ENCODE measurements at places on chromosomes 13 and 19.

GRCh38 chr13:77389625-77390000 is 62.7 kb upstream of the MYCBP2 start:
- no peak for DNase-seq

GRCh38 chr13:71866335-71867130 is 471 bp downstream of the DACH1 start:
- peak; percentile 27 for DNase-seq

GRCh38 chr13:26222520-26223046 is 469 bp upstream of the RNF6 start:
- no peak for DNase-seq

DNA sequence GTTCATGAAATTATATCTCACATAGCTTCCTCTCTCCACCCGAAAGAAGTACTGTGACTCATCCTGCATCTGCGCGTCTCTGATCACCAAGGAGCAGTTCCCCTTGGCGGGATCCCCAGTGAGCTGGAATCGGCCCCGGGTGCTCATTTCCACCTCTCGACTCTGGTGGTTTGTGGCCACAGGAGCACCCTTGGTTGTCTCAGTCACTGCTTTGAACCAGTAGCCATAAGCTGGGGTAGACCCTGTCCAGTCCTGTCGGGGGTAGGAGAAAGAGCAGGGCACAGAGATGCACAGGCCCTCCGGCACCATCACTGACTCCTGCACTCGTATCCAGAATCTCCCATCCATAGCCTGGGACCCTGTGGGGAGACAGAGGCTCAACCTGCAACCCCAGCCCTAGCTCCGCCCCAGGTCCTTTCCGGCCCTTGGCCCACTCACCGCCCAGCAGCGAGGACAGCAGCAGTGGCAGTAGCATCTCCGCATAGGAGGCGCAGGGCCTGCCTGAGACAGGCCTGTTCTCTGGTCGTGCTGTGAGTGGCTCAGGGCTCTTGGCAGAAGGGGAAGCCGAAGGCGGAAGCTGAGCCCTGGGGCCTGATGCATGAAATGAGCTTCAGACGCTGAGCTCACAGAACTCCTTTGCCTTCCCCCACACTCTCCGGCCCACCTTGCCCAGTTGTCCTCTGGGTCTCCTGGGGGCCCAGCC is at the start of gene SIGLEC10:
Gene SIGLEC10, minus strand, starts transcription at position 536 of the 703 bp plus-strand sequence. Its CDS starts 61 bp downstream, at position 475.
- no peak for DNase-seq

- no peak for DNase-seq
Observed at GRCh38 chr19:40639638-40639982, 38.4 kb downstream of the LTBP4 start.

DNA sequence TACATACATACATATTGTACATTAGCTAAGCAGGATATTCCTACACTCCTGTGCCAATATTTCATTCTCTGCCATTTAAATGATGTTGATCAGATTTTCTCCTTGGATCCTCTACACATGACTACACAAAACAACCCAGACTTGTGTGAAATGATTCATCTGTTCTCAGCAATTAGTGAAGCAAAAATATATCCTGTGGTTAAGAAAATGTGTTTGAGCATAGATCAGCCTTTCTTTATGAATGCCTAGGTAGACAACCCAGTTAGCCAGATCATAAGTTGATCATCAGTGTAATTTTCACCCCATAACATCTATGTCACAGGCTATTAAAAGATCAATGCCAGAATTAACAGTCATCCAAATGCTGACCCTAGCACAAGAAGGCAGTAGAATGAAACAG is 275.2 kb upstream of the EDNRB start:
- no peak for DNase-seq

- no peak for DNase-seq
Observed at GRCh38 chr19:45526143-45526542, 18.9 kb downstream of the VASP start.

- DNase-seq, result no peak
Observed at GRCh38 chr19:43606569-43607229, 5.2 kb upstream of the SRRM5 start.

- DNase-seq, result no peak
Observed at GRCh38 chr19:29450812-29451211, 75.0 kb upstream of the VSTM2B start.

GRCh38 chr19:47507012-47507411 is 7.9 kb downstream of the NAPA start:
- DNase-seq, result no peak

- no peak for DNase-seq
Observed at GRCh38 chr13:97880311-97880675, 73.2 kb upstream of the IPO5 start.

DNA sequence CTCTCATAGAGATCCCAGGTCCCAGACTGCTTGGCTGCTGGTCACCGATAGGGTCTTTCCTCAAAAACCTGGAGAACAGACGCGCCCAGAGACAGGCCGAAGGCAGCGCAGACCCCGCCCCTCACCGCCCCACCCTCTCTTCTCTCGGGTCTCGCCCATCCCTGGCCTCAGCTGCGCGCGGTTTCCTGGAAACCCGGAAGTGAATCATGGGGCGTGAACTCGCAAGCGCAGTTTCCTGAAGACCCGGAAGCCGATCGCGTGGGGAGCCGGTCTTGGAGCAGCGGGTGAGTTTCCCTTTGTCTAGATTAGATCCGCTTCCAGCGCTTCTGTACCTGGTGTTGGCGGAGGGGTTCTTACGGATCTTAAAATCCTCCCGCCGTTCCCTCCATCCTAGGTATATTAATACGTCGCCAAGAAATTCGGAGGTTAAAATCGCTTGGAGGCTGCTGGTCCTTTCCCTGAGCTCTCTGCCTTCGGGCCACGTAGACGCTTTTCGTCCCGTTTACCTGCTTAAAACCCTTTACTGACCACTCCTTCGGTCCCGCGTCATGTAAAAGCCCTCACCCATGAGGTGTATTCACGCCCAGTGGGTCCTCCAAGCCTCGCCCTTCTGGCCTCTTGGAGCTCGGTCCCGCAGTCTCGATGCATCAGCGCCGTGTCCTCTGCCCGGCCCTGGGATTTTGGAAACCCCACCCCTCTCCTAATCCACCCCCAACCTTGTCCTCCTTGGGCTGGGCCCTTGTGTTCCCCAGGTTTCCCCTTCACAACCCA is at the start of gene ZNF578:
Gene ZNF578, plus strand, starts transcription at position 230 of the 771 bp plus-strand sequence. CDS start 48,293 bp downstream, outside the sequence.
- peak; percentile 82 for DNase-seq

DNA sequence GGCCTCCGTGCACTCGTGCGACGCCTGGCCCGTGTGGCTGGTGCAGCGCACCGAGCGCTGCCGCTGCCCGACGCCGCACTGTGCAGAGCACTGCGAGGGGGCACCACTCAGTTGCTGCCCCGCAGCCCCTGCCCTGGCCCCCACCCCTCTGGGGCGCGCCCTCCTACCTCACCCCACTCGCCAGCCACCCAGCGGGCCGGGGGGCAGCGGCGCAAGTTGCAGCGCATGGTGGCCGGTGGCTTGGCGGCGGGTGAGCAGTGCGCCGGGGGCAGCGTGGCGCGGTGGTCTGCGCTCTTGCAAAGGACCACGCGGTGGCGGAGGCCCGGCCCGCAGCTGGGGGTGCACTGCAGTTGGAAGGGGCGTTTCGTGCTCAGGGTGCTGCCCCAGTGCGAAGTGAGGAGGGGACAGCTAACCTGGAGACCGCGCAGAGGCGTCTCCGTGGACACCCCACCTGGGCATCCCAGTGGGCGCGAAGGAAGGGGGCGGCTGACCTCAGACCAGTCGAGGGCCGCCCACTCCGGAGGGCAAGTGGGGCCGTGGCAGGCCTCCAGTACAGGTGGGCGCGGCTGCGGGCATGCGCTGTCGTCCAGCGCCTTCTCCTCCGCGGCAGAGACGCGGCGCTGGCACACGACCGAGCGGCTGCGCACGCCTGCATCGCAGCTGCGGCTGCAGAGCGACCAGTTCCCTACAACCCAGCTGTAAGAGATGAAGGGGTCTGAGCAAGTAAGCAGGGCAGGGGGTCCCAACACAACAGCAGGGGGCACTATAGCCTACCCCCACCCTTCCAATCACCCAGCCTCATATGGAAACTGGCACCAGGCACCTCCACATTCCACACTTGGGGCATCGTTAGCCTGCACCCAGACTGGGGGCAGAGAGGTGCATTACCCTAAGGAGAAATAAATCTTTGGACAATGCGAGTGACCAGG is 8.0 kb upstream of the MYO1F start:
- no peak for DNase-seq

GRCh38 chr13:48220981-48221685 is 11.9 kb upstream of the ITM2B start:
- peak; percentile 15 for DNase-seq

- no peak for DNase-seq
Observed at GRCh38 chr19:42435316-42435715, 7.4 kb downstream of the CXCL17 start.

DNA sequence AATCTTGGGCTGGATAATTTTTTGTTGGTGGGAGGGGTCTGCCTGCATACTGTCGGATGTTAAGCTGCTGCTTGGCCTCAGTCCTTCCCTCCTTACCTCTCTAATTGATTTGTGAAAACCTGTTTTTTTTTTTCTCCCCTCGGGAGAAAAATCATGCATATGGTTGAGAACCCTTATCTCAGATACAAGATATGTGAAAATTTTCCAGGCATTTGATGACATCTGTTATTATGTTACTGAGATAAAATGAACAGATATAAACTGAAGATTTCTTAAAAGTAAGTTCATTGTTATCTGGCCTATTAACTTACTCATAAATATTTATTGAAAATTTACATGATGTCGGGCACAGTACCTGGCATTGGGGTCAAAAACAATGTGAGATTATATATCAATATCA is 1375.7 kb downstream of the PCDH9 start:
- no peak for DNase-seq

DNA sequence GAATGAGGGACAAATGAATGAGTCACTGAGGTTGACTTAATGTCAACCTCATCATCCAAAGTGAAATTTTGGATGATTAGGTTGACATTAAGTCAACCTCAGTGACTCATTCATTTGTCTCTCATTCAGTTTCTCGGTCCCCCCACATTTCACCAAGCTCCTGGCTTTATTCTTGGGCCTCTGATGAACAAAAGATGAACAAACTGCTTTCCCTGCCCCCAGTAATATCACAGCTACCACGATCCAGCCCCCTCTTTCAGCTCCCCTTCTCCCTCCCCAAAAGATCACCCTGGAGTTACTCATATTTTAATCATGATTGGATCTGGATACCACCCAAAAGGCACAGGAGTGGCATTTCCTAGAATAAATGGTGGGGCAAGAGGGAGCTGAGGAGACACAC is 10.8 kb downstream of the CEACAM18 start:
- no peak for DNase-seq

DNA sequence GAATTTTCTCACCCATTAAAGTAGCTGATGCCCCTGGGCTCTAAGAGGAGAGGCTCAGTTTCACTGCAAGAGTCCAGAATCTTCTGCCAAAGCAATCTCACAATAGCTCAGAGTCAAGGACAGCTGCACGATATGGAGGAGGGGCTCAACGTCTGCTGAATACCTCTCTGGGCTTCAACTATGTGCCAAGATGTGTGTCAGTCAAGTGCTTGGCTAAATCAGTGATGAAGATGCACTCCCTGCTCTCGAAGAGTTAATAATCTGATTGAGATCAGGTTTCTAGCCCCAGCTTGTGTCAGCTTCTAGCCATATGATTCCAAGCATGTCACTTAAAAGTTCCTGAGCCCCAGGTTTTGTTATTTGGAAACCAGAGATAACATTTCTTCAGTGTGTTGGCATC is 46.8 kb downstream of the KLF12 start:
- DNase-seq, result no peak

DNA sequence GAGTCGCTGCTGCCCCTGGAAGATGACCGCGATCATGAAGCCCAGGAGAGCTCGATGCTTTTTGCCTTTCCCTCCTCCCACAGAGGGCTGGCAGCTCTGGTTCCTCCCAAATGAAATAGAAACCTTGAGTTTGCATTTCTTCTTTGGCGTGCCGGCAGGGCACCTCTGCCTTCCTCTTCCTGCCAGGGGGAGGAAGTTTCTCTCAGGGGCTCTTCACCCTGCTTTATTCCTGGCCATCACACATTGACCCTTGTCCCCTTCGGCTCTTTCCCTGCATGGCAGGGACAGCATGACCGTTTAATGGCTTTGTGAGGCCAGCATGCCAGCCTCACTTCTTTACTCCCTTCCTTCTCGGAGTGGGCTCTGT is 47.9 kb downstream of the ACTN4 start:
- DNase-seq, result no peak

DNA sequence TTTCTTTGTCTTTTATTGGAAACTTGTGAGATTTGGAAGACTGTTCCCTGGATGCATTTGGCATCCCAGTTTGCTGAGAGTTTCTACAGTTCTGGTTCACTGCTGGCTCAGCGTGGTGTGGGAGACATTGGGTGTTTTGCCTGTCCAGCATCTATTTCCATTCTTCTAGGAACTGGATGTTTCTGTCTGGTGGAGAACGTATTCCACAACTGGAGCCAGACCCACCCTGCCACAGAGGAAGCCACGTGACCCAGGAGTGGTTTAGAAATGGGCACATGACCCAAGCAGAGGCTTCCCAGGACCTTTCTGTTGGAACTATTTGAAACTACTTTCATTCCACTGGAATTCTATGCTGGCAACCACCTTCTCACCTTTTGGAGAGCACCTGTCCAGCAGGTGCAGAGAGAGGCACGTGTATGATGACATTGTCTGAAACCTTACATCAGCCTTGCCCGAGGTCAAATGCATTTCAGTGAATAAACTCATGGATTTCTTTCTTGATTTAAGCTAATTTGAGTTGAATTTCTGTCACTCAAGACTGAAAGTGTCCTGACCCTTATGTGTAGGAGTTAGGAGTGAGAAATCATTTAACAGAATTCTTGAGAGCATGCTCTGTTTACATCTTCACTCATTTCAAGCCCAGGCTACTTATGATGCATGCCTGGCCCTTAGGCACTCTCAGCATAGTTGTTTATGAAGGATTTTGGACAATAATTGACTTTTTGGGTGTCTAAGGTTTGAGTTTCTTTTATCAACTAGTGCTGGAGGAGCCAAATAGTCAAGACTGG is 121.8 kb downstream of the AKAP11 start:
- peak; percentile 40 for DNase-seq

- peak; percentile 50 for DNase-seq
Observed at GRCh38 chr19:5321851-5322681, 18.5 kb downstream of the PTPRS start.

DNA sequence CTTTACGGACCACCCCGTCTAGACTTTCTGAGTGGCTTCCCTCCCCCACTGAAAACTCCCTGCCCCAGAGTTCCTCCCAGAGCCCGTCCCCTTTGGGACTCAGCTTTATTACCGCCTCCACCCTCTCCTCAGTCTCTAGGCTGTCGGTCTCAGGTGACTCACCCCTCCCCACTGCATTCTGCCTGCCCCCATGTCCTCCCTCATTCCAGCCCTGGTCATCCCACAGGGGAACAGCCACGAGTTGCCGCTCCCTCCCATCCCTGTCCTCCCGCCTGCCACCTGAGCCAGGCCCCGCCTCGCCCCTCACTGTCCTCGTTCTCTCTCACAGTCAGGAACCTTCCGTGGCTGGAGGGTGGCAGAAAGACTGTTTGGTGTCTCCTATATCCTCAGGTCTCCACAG is 57.3 kb downstream of the SMARCA4 start:
- no peak for DNase-seq

- no peak for DNase-seq
Observed at GRCh38 chr19:33553530-33554310, 32.1 kb upstream of the PEPD start.
